ENCODE measurements at places on chromosomes 13 and 19.

GRCh38 chr13:39347926-39348901, 254.8 kb downstream of the LHFPL6 start:
- no peak for DNase-seq

- no peak for DNase-seq
Measured at GRCh38 chr13:47112205-47112902, 215.5 kb upstream of the HTR2A start.

- DNase-seq: no peak
Measured at GRCh38 chr19:42092350-42092749, 16.4 kb downstream of the ZNF574 start.

DNA sequence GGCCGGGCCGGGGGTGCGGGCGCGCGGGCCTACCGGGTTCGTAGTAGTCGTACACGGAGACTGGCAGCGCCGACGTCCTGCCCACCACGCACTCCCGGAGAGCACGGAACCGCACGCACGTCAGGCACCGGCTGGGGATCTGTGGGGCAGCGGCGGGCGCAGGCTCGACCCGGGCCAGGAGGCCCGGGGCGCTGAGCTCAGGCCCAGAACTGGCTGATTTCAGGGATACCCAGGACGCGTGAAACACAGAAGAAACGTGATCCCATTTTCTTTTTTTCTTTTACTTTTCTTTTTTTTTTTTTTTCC, 9.0 kb downstream of the F2RL3 start:
- no peak for DNase-seq

DNA sequence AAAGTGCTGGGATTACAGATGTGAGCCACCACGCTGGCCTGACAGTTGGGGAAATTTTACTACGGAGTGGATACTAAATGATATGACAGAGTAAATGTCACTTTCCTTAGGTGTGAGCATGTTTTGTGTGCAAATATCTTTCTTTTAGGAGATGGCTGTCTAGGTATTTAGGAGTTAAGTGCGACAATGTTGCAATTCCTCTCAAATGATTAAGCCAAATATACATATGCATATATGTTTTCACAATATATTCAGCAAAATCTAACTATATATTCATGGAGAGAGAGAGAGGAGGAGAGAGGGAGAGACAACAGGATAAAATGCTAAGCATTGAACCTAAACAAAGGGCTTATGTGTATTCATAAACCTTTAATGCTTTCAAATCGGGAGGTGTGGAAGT, 5.4 kb upstream of the SERTAD3 start:
- no peak for DNase-seq

DNA sequence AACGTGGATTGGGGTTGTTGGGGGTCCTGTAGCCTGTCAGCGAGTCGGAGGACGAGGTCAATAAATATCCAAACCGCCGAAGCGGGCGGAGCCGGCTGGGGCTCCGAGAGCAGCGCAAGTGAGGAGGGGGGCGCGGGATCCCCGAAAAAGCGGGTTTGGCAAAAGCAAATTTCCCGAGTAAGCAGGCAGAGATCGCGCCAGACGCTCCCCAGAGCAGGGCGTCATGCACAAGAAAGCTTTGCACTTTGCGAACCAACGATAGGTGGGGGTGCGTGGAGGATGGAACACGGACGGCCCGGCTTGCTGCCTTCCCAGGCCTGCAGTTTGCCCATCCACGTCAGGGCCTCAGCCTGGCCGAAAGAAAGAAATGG, 754 bp upstream of the SIX5 start:
- no peak for DNase-seq

GRCh38 chr19:39416152-39417120, 4.0 kb downstream of the PLEKHG2 start:
- DNase-seq: no peak

All from frontal cortex (tissue), 4 donors.